ENCODE measurements at places on chromosomes 12 and 14.

- no peak for DNase-seq
Observed at GRCh38 chr12:19916974-19917373, 451.4 kb upstream of the PDE3A start.

DNA sequence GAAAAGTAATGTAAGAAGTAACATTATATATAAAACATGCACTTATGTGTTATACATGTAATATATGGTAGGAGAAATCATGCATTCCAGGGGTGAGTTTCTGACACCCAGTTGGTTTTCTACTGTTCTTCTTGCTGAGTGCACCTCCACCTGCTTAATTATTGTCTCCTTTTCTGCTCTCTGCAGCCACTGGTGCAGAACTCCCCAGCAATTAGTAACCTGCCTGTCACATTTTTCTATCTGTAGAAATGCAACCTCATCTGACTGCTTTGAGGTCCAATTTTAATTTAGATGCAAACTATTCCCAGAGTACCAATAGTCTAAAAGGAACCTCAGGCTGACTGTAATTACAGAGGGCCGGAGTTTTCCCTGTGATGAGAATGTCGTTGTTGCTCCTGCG, 842.1 kb downstream of the AACS start:
- DNase-seq = no peak

DNA sequence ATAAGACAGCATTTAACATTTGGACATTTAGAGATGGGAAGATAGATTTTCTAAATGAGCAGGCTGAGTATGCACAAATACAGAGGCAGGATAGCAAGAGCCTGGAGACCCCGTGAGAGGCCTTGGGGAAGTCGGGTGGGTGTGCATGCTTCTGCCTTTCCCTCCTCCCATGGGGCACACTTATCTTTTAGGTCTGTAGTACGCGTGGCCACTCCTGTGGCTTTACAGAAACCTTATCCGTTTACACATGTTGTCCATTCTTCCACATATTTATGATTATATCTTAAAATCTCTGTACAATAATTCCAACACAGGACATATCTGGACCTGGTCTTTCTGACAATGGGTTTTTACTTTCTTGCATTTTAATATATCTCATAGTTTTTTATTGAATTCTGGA, 33.6 kb downstream of the GYS2 start:
- DNase-seq = no peak

GRCh38 chr12:110907583-110907982, 12.8 kb downstream of the MYL2 start:
- no peak for DNase-seq

DNA sequence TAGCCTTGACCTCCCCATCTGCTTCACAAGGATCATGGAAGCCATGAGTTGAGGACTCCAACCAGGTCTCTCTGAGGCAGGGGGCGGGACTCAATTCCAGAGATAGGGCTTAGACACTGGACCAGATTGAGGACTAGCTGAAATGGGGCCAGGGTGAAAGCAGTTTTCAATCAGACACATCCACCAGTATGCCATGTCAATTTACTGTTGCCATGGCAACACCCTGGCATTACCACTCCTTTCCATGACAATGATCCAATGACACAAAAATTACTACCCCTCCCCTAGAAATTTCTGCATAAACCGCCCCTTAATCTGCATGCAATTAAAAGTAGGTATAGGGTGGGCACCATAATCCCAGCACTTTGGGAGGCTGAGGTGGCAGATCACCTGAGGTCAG, 18.6 kb upstream of the DCAF5 start:
- no peak for DNase-seq

DNA sequence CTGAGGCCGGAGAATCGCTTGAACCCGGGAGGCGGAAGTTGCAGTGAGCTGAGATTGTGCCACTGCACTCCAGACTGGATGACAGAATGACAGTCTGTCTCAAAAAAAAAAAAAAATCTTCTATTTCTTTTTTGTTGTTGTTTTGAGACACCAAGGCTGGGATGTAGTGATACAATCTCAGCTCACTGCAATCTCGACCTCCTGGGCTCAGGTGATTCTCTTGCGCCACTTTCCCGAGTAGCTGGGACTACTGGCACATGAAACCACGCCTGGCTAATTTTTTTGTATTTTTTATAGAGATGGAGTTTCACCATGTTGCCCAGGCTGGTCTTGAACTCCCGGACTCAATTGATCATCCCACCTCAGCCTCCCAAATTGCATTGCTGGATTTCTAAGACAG, 7.3 kb upstream of the SNRNP35 start:
- DNase-seq = no peak

DNA sequence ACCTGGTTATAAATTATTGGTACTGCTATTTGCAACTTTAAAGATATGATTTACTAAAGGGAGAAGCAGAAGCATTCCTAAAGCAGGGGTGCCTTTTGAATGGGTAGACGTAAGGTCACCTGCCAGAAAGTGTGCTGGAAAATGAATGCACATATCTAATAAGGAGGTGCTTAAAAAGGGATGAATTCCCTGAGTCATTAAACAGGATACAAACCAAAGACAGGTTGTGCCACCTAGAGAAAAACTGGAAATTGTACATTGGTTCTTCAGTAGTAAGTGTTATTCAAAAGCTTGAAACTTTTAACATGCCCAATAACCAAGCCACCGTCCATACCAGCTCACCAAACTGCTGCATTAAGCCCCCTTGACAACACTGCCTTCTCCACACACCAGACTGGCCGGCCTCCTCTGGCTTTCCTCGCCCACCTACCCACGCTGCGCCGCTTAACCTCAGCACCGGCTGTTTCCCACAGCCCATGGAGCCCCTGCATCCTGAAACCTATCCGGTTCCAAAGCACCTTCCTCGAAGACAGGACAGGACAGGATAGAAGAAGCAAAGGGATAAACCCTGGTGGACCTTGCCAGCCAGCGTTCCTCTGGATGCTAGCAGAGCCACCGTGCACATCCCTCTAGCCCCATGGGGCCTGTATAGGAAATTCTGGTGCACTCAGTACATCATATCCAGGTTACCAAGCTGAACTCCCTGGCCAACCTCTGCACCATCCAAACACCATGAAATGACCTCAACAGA, 201.5 kb upstream of the CAND1 start:
- DNase-seq = no peak

GRCh38 chr14:96204151-96205058, at the start of gene BDKRB2:
BDKRB2 (plus strand) TSS chr14:96204839; CDS start chr14:96237108, 32,269 bp downstream.
- peak; percentile 38 for DNase-seq

GRCh38 chr14:75234173-75235115, 44.2 kb upstream of the FOS start:
- DNase-seq = no peak

GRCh38 chr14:92513204-92513965, at the start of gene RIN3:
RIN3 (plus strand) TSS chr14:92513781; CDS start chr14:92513933, 152 bp downstream.
- DNase-seq = peak; percentile 56

- DNase-seq = peak; percentile 77
Observed at GRCh38 chr12:9707864-9708808, 24.8 kb downstream of the CLECL1 start.

DNA sequence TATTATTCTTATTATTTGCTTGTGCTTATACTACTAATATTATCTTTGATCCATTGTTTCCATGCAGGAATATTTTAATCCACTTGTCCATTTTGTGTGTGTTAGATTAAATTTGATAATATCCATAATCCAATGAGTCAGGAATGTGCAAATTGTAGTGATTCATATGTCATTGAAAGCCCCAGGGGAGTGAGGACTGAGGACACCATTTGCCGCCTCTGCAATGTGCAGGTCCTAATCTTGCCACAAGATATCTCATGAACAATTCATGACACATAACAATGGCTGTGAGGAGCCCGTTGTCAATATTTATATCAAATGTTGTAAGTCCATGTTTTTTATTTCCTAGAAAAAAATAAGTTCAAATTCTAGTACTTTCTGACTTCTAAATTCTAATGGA, 250.5 kb downstream of the ZFP36L1 start:
- no peak for DNase-seq

Data from activated CD4-positive, alpha-beta T cell treated with anti-CD3 and anti-CD28 coated beads for 48 hours (primary cell).